ENCODE measurements at places on chromosomes 6 and 20.

- no peak for DNase-seq
Observed at GRCh38 chr6:168165373-168165772, 86.4 kb upstream of the FRMD1 start.

DNA sequence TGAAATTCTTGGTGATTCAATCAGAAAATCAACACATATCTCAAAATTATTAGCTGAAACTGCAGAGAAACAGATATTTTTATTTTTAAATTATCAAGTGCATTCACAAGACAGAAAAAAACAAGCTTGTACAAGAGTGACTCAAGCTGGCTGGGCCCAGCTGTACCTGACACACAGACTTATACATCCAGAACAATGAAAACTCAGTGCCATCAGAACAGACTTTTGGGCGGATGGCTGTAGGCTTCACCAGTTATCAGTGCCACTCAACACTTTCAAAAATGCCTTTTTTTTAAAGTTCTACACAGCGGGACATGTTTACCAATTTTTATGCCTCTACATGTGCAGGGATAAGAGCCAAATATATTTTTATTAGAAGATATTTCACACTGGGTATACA lies 102.8 kb downstream of the MYB start:
- DNase-seq, result no peak

DNA sequence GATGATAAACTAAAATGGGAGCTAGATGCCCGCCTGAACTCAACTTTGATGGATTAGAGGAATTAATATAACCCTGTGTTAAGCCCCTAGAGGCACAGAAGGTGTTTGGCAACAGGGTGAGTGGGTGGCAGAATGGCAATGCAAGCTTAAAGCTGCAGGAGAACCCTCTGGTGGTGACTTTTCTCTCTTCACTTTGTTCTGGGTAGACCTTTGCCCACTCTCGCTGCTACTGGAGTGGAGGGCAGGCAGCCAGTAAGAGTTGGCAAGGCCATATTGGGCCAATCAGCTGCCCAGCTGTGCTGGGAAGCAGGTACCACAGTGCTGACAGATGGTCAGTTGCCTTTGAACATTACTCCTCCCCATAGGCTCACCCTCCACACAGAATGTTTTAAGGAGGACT lies 468.2 kb downstream of the MMUT start:
- DNase-seq, result no peak

GRCh38 chr20:46311039-46311650 lies 2.8 kb upstream of the CDH22 start:
- no peak for DNase-seq

GRCh38 chr6:42148058-42148457 lies 5.6 kb upstream of the C6orf132 start:
- DNase-seq, result no peak

- DNase-seq, result no peak
Observed at GRCh38 chr6:52498538-52499017, 78.3 kb downstream of the TRAM2 start.

- no peak for DNase-seq
Observed at GRCh38 chr6:51959744-51960383, 127.5 kb downstream of the PKHD1 start.
